Right kidney (tissue), 9 donors: ENCODE measurements at places on chromosomes 7 and 10.
A peak's percentile ranks its signal among the peaks of the same experiment; 100 is the strongest.

- no peak for DNase-seq
Observed at GRCh38 chr7:73707045-73707631, 12.3 kb downstream of the STX1A start.

GRCh38 chr10:1059902-1060301 lies 3.7 kb downstream of the WDR37 start:
- no peak for DNase-seq

DNA sequence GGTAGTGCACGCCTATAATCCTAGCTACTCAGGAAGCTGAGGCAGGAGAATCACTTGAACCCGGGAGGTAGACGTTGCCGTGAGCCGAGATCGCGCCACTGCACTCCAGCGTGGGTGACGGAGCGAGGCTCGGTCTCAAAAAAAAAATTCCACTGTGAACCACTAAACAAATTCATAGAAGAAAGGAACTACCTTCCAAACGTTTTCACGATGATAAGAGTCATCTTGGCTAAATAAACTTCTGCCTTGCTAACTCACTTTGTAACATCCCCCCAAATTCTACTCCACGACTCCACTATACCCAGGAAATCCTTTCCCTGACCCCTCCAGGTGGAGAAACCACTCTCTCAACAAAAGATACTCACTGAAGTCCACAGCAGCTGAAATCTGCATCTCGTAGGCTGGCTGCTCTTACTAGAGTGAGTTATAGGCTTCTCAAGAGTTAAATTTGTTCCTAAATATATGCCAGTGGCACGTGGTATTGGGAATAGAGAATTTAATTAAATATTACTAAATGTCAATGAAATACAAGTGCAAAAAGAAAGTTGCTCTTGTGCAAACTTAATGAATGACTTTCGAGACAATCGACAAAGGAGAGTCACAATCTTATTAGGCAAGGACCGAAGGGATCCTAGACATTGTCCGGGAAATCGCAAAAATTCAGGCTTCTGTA lies 1.6 kb upstream of the GTF2I start:
- peak; percentile 38 for DNase-seq

DNA sequence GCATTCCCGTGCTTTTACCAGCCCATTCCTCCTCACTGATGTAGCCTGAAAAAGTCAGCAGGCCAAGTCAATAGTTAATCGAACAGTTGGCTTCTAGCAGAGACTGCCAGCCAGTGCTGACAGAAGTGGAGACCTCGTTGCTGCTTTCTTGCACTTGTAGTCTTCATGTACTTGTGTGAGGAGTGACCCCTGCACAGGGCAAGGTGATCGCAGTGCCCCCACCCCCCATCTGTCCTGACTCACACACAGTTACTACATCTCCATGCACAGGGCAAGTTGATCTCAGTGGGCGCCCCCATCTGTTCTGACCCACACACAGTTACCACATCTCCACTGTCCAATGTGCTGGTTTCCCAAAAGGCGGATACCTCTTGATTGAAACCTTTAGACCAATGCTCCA lies 34.2 kb downstream of the C10orf71 start:
- no peak for DNase-seq

- peak; percentile 38 for DNase-seq
Observed at GRCh38 chr10:70477661-70478162, 855 bp upstream of the PALD1 start.

- no peak for DNase-seq
Observed at GRCh38 chr10:12730809-12731519, 270.5 kb downstream of the CCDC3 start.

DNA sequence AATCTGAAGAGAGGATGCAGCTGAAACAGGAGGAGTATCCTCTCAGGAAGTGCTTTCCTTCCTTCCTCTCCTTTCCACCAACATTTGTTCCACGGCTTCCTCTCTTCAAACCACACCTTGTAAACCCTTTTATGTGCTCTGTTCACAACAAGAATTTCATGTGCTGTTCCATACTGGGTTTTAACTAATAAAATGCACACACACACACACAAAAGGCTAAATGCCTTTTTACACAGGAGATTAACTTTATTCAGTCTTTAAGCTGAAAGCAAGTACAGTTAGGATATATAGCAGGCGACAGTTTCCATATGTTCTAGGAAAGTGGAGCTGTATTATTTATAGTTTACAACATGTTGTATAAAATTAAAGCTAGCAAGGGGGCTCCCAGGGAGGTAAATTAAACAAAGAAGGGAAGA lies 106.7 kb downstream of the REEP3 start:
- DNase-seq = peak; percentile 46

GRCh38 chr10:80690434-80690833 lies 152.7 kb downstream of the SH2D4B start:
- DNase-seq = no peak

- DNase-seq = no peak
Observed at GRCh38 chr7:100366411-100367250, 6.7 kb upstream of the PILRA start.

DNA sequence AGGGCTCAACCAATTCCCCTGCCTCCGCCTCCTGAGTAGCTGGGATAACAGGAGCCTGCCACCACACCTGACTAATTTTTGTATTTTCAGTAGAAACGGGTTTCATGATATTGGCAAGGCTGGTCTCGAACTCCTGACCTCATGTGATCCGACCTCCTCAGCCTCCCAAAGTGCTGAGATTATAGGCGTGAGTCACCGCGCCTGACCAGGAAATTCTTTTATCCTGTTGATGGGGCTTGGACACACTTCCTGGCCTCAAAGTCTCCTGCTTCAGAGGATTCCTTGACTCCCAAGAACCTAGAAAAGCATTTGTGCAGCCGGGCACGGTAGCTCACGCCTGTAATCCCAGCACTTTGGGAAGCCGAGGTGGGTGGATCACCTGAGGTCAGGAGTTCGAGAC lies 16.2 kb downstream of the ZNF425 start:
- DNase-seq = no peak

DNA sequence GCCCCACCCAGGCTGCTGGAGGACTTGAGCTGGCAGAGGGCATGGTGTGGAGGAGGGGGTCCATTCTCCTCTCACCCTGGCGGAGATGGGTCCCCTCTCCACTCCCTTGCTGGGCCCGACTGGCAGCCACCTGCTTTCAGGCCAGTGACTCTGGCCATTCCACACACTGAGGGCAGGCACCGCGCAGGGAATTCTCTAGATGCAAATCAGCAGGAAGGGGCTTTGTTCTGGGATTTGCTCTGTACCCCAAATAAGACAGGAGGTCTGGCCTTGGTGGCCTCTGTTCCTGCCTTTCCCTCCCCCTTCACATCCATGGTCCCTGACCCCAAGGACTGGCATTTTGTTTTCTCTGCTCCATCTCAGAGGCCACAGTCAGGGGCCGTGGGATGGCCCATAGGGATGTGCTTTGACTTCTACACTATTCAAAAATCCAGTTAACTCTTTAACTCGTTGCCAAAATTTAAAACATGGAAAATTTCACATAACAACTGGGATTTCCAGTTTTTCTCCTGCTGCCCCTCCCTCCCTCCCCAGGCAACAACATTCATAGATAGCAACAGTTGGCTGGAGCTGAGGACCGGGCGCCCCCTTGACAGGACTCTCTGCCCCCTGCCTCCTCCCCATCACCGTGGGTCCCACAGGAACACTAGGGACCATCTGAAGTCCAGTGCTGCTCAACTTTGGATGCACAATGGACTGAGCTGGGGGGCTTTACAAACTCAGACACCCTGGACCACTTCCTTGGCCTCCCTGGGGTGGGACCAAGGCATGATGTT lies 33.9 kb downstream of the PPIF start:
- DNase-seq = no peak

DNA sequence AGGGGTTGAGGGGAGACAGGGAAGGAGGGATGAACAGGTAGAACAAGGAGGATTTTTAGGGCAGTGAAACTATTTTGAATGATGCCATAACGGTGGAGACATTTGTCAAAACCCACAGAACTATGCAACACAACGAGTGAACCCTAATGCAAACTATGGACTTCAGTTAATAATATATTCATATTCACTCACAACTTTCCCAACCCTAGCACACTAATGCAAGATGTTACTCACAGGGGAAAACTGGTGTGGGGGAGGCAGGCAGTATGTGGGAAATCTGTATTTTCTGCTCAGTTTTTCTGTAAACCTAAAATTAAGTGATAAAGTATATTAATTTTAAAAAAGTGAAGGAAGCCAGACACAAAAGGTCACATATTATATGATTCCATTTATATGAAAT lies 17.3 kb downstream of the GNA12 start:
- DNase-seq = no peak

DNA sequence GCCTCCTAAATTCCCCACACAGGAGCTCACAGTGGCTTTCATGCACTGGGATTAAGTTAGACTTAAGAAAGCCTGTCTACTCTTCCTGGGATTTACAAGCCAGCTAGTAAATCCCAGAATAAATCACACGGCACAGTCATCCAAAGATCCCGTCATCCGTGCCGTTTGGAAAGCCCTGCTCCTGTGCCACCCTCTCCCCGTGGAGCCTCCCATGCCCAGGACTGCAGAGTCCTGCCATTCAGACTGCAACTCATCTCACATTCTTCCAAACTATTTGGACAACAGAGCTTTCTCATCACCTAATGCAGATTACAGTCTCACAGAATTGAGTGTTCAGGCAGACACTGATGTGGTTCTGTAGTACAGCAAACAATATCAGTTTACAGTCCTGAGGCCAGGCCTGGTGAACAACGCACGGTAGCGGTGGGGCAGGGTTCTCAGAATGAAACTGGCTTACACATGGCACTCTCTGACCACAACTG lies 166.5 kb downstream of the EGFR start:
- no peak for DNase-seq

- no peak for DNase-seq
Observed at GRCh38 chr7:2481195-2481594, 5.0 kb upstream of the GRIFIN start.

GRCh38 chr10:13091801-13092200 lies 8.2 kb upstream of the OPTN start:
- DNase-seq = no peak

- no peak for DNase-seq
Observed at GRCh38 chr7:121576148-121576917, 180.2 kb upstream of the FAM3C start.

GRCh38 chr7:29398011-29398410 lies 165.6 kb upstream of the PRR15 start:
- DNase-seq = no peak

- DNase-seq = no peak
Observed at GRCh38 chr10:133200621-133201031, 29.4 kb upstream of the UTF1 start.

DNA sequence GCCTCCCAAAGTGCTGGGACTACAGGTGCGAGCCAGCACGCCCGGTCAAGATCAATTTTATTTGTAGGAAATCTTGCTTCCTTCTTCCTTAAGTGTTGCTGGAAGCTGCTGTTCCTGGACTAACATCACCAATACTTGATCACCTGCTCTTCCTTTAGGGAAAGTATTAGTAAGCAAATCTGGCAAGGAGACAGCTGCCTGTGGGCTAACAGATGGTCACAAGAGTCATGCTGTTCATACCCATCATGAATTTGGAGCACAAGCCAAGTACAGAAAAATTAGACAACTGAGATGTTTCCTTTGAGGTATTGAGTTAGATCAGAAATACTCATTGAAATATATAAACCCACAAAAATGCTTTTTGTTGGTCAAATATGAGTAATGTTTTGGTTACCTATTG lies 27.9 kb downstream of the BAIAP2L1 start:
- DNase-seq = no peak

DNA sequence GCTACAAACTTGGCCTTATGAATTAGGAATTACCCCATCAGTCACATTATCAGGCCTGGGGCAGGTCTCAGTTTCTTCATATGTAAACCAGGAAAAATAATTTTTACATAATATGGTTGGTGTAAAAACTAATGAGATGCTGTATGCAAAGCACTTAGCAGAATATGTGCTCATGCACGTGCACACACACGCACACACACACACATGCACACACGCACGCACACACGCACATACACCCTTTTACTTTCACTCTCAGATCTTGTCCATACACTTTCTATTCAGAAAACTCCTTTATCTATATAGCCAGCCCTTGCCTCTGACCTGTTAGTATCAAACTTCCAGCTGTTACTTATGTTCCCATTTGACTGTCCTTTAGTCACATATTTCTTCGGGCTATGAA lies 92.7 kb downstream of the CREB5 start:
- DNase-seq = no peak

- DNase-seq = no peak
Observed at GRCh38 chr10:78756604-78757343, 312.0 kb upstream of the ZMIZ1 start.

DNA sequence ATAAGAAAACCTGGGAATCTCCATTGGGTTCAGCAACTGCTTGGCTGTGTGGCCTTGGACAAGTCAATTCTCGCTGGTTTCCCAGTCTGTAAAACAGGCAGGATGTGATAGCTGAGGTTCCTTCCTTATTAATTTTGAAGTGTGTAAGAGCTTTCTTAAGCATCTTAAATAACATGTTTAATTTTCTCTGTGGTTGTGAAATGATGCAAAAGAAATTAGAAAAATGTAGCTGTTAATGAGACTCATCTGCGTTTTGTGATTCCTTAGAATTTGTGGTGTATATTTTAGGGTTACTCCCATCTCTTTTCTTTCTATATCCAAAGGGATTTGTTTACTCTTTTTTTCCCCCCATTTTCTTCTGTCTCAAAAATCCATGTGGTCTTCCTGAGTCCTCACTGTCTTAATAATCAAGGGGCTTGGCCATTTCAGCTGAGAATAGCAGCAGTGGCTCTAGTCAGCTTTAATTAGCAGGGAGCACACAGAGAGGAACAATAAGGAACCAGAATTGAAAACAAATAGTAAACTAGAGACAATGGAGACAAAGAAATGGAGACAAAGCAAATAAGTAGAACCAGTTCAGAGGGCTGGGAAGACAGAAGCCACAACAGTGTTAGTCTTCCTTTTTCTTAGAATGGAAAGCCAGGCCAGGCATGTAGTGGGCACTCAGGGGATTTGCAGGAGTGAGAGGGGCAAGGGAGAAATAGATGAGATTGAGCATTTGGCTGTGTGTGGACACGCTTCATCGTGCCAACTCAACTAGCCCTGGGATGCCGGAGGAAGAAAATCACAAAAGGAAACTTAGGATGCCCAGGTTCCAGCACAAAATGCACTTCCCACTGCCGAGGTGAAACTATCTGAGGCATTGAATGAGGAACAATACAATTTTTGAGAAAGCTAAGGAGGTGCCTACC lies 93.9 kb downstream of the CHN2 start:
- no peak for DNase-seq

DNA sequence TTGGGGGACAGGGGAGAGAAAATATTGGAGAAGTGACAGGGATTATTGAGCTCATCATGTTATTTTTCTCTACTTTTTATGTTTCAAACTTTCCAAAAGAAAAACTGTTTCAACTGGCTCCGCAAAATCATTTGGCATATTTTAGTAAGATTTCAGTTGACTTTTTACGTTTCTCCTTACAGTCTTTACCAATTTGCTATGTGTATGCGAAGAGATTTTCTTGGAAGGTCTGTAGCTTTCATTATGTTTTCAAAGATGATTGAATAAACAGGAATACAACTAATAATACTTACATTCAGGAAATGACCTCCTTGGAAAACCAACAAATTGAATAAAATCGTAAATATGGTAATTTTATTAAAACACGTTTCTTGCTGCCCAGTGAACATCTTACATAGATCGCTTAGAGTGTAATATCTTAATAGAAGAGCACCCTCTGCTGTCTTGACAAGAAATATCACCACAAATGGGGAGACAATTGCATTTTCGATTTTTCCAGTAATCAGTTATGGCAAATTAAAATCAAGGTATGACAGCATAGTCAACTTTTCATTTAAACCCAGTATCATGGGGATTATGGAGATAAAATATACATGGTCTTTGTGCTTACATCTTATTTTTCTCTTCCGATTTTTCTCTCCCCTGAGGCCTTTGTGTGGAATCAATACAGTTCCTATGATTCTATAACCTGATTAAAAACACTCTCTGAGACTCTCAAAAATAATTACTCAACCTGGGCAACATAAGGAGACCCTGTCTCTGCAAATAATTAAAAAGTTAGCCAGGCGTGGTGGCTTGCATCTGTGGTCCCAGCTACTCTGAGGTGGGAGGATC lies 43.1 kb downstream of the MBL2 start:
- peak; percentile 30 for DNase-seq
